ENCODE measurements at places on chromosomes 5 and 9.

DNA sequence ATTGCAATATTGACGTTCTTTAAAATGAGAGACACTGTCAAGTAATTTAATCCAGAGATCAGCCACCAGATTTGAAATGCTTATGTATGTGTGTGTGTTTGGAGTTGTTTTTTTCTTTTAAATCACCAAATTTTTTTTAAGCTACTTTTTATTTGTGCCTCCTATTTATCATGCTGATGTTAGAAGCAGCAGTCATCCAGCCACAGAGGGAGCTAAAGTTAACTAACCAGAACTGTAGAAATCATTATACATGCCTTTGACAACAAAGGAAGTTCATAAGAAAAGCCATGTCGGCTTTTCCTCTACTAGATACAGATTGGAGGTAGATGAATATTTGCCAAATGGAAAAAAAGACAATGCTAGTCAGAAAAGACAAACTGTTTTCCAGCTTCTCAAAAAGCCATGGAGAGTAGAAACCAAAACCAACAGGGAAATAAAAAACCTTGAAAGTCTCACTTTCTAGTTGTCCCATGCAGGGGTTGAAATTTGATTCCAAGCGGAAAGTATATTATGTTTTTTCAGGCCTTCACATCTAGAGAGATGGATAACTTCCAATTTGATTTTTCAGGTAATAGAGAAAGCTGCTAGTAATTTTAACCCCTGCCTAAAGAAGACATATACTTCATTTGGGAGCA is 4.5 kb downstream of the PURA start:
- DNase-seq, result peak; percentile 57

- peak; percentile 66 for DNase-seq
Measured at GRCh38 chr9:89678396-89679015, 73.7 kb downstream of the GADD45G start.

- no peak for DNase-seq
Measured at GRCh38 chr9:125428902-125429467, 167.4 kb downstream of the GAPVD1 start.

- DNase-seq, result no peak
Measured at GRCh38 chr5:66002415-66002814, 76.0 kb downstream of the ERBIN start.

DNA sequence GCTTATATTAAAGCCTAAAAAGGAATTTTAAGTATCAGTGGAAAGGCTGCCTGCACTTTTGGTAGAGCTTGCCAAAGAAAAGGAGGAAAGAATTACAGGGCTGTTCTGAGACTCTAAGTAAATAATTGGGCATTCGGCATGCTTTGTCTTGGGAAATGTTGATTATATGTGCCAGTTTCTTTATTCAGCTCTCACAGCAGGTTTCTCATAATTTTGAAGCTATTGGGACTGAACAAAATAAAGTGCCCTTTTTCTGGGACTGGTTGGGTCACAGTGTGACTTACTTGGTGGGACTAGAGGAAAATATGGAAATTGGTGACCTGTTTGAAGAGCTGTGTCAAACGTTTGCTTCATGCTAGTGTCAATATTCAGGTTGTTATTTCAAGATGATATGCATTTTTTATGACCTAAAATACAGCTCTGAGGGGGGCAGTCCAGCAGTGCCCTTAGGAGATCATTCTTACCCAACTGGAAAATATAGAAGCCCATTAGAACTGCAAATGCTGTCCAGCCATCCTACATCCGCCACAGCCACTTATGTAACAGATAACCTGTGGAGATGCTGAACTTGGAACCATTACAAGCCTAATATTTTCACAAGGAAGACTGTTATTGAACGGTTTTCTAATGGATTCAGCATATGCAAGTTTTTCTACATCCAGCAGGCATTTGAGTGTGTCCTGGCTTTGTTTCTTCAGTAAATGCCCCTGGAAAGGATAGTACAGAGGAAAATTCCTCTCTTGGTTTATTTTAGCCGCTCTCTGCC is 122.4 kb downstream of the SNCAIP start:
- DNase-seq, result no peak

GRCh38 chr5:34688015-34688810 is 32.1 kb downstream of the RAI14 start:
- DNase-seq, result no peak

DNA sequence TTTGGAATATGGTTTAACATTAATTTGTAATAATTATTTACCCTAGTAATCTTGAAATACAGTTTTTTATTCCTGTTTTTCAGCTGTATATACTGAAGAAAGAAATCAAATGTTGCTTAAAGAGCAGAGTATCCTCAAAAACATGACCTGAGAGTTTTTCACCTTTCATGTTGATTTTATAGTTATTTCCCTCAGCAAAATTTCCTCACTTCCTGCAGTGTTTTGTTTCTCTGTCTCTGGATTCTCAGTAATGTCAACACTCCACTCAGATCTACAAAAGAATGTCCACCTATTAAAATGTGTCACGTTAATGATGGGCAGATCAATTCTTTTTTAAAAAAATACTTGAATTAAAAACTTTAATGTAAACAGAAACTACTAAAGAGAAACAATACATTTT is 398.3 kb downstream of the ANXA1 start:
- DNase-seq, result no peak

GRCh38 chr5:147464211-147464610 is 45.7 kb downstream of the DPYSL3 start:
- DNase-seq, result peak; percentile 56

DNA sequence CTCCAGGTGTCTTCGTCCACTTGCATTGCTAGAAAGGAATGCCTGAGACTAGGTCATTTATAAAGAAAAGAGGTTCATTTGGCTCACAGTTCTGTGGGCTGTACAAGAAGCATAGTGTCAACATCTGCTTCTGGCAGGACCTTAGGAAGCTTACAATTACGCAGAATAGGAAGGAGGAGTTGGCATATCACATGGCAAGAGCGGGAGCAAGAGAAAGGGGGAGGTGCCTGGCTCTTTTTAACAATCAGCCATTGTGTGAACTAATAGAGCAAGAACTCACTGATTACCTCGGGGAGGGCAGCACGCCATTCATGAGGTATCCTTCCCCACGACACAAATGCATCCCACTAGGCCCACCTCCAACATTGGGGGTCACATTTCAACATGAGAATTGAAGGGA is 134.4 kb upstream of the EFNA5 start:
- no peak for DNase-seq

DNA sequence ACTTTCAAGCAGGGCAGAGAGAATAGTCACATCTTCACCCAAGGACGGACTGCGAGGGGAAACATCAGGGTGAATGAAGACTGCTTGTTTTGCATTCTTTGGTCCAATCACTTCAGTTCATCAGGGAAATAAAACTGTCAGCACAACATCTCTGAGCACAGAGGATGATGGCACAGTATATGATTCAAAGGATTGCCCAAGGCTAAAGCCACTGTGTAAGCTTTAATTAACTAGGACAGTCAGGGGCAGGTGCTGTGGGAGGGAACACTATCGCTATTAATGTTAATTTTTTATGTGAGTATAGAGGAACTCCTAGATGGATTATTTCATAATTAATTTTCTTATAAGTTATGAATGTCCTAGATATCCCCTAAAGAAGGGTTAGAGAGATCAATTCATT is 112.1 kb downstream of the BASP1 start:
- no peak for DNase-seq

GRCh38 chr9:92648474-92648971 is 21.4 kb downstream of the IPPK start:
- DNase-seq, result no peak

GRCh38 chr9:119802621-119803020 is 433.4 kb upstream of the BRINP1 start:
- no peak for DNase-seq

- DNase-seq, result no peak
Measured at GRCh38 chr5:104053353-104053649, 490.7 kb upstream of the NUDT12 start.

DNA sequence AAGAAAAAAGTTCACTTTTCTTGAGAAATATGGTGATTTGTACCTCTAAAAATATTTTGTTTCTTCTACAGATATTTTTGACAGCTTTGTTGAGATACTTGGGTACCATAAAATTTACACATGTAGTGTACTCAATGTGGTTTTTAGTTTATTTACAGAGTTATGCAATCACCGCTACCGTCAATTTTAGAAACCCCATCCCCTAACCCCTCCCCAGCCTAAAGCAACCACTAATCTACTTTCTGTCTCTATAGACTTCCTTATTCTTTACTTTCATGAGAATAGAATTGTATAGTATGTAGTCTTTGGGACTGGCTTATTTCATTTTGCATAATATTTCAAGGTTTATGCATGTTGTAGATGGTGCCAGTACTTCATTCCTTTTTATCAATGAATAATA is 45.0 kb upstream of the TDRD7 start:
- no peak for DNase-seq

- DNase-seq, result no peak
Measured at GRCh38 chr9:27151693-27152404, 42.8 kb downstream of the TEK start.

GRCh38 chr5:150440948-150441812 is 8.4 kb downstream of the RPS14 start:
- peak; percentile 45 for DNase-seq

DNA sequence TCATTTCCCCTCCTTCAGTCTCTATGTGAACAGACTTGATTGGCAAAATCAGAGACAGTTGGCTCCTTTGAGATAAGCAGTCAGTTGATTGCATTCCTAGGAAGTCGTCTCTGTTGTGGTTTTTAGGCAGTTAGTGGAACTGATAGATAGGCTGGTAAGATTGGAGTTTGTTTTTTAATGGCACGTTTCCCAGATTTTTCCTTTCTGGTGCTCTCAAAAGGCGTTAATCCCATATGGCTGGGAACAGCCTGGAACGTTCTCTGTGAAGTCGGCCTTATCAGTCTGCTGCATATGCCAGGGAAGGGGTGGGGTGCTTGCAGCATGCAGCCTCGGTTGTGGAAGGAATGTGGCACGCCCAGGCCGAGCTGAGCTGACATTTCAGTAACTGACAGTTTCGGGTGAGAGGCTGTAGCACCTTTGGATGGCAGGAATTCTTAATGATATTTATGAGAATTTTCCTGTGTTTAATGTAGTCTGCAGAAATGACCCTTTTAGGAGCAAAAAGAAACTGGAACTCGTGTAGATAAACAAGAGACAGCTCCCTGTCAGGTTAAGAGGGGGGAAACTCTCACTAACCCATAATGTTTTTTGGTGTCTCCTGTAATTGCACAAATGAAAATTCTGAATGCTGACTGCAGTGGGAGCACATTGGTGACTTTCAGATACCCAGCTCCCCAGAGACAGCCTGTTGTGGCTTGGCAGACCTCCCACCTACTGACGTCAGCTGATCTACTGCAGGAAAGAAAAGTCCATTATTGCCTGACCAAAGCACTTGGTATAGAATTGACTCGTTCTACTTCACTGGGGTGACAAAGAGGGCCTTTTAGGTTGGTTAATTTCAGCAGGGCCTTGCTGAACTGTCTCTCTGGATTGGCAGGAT is 6.3 kb downstream of the SPTAN1 start:
- DNase-seq, result peak; percentile 76

- peak; percentile 38 for DNase-seq
Measured at GRCh38 chr9:120852240-120853010, 9.7 kb upstream of the PSMD5 start.
